GM12891 (cell line): ENCODE measurements at places on chromosomes 1 and 21.

- no peak for DNase-seq
Measured at GRCh38 chr1:56444960-56445646, 134.3 kb downstream of the PLPP3 start.

DNA sequence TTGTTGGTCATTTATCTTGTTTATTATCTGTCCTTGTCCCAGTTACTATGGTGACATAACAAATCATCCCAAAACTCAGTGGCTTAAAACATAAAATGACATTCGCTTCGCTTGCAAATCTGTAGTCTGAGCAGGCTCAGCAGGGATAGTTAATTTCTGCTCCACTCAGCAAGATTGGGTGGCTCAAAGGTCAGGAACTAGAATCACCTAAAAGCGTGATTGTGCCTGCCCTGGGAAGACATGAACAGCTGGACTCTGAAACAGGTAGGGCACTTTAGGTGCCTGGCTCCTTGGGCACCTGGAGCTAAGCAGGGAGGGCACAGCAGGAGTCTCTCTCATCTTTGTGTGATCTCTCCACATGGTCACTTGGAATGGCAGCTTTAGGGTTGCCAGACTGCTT lies 14.7 kb upstream of the TRAF3IP3 start:
- no peak for DNase-seq

DNA sequence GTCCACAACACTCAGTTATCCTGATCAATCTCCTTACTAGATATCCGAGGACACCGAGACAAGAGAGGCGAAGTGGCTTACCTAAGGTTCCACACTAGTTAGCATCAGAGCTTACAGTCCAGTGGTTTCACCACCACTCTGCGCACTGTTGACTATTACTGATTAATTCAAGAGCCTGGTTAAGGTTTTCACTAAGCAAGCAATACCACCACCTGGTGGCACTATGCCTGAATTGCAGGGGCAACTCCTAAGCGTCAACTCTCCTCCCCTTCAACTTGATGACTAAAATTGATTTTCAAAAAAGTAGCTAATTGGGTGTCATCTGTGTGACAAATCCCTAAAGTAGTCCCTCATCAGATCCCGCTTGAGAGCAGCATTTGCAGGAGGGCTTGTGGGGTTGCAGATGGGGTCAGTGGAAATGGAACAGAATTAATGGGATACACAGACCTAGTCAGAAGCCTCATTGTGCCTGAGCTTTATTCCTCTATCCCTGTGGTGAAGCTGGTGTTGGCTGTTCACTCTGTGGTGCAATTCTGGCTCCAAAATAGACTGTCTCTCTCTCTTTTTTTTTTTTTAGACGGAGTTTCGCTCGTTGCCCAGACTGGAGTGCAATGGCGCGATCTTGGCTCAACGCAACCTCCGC lies 9.1 kb downstream of the TTC22 start:
- peak; percentile 50 for DNase-seq

- no peak for DNase-seq
Measured at GRCh38 chr1:226474443-226475141, 66.7 kb upstream of the PARP1 start.

DNA sequence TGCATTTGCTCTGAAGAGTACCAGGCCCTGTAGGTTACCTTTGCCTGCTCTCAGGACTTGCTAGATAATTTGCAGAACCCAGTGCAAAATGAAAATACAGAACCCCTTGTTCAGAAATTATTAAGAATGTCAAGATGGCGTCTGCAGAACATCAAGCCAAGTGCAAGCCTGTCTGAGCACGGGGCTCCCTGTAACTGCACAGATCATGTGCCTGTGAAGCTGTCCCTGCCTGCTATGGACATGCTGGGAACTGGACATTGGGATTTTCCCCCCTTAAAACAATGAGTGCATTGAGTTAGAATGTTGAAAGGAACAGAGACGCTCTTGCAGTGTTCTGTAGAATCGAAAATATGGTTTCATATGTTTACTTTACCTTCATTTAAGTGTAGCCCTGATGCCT lies 2.9 kb downstream of the CLDN14 start:
- no peak for DNase-seq

- no peak for DNase-seq
Measured at GRCh38 chr1:83746234-83746633, 252.7 kb downstream of the TTLL7 start.

- no peak for DNase-seq
Measured at GRCh38 chr1:229757226-229757625, 131.2 kb downstream of the URB2 start.

GRCh38 chr21:42750737-42751530 lies 97.5 kb downstream of the PDE9A start:
- no peak for DNase-seq
